ENCODE measurements at places on chromosomes 5 and 9.

- H3K4me3 ChIP-seq, result no peak overlapping the region
- no peaks in the 10 kb centered on the region for H3K4me1 ChIP-seq
- no peaks in the 10 kb centered on the region for H3K36me3 ChIP-seq
- no peak overlapping the region for H3K27ac ChIP-seq
Measured at GRCh38 chr5:158155811-158156505, 297.0 kb upstream of the CLINT1 start.

- H3K36me3 ChIP-seq, result no peaks in the 10 kb centered on the region
- no peak for DNase-seq
- H3K27ac ChIP-seq, result peak overlapping the region; percentile 46
- no peaks in the 10 kb centered on the region for H3K27me3 ChIP-seq
- no peak overlapping the region for H3K4me3 ChIP-seq
Measured at GRCh38 chr5:65061974-65062353, 293.2 kb downstream of the CWC27 start.

GRCh38 chr5:10923310-10923709, 162.3 kb upstream of the DAP start:
- H3K27me3 ChIP-seq, result peaks cover 13% of the 10 kb centered on the region
- H3K4me3 ChIP-seq, result no peak overlapping the region
- DNase-seq, result no peak
- H3K36me3 ChIP-seq, result no peaks in the 10 kb centered on the region
- no peak overlapping the region for H3K27ac ChIP-seq

DNA sequence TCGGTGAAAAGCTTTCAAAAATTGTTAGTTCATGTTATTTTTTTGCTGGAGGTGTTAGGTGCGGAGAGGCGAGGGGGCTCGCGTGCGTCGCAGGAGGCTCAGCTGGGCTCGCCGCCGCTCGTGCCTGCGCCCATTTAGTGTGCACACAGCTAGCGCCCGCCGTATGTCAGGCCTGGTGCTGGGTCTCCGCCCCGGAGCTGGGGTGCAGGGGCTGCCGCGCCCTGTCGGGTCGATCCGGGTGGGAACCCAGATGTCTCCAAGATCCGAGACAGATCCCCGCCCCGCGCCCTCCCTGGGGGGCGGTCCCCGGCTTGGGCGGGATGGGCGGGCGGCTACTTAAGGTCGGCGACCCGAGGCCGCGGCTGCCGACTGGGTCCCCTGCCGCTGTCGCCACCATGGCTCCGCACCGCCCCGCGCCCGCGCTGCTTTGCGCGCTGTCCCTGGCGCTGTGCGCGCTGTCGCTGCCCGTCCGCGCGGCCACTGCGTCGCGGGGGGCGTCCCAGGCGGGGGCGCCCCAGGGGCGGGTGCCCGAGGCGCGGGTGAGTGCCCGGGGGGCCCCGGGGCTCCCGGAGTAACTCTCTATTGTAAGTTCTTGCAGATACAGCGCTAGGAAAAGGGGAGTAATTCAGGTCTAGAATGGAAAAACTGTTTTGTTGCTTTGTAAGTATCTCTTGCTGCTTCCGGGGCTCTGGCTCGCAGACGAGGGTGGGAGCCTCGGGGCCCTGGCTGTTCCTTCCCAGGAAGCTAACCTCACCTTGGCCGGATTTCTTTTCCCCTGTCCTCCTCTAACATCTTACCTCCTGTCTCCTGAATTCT, 31.7 kb downstream of the GSN start:
- H3K27me3 ChIP-seq, result no peaks in the 10 kb centered on the region
- H3K36me3 ChIP-seq, result peaks cover 2% of the 10 kb centered on the region
- H3K4me3 ChIP-seq, result peak overlapping the region; percentile 83
- peak; percentile 31 for DNase-seq
- H3K4me1 ChIP-seq, result peaks cover 23% of the 10 kb centered on the region

- peak overlapping the region; percentile 97 for H3K27ac ChIP-seq
- no peaks in the 10 kb centered on the region for H3K36me3 ChIP-seq
- H3K27me3 ChIP-seq, result no peaks in the 10 kb centered on the region
- peaks cover 25% of the 10 kb centered on the region for H3K4me1 ChIP-seq
- DNase-seq, result peak; percentile 41
- H3K4me3 ChIP-seq, result peak overlapping the region; percentile 82
Measured at GRCh38 chr5:143222287-143223231, 180.9 kb downstream of the NR3C1 start.

DNA sequence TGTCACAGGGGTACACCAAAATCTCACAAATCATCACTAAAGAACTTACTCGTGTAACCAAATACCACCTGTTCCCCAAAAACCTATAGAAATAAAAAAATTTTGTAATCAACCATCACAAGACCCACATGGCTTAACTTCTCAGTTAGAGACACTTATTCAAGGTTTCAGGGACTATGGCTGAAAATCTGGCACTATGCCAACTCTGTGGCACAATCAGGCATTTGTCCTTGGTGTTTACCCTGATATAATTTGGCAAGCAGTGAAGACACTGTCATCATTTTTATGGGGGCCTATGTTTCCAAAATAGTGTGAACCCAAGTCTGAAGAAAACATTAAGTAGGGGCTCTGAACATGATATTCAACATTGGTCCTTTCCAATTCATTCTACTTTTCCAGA, 59.0 kb downstream of the ZNF622 start:
- H3K27ac ChIP-seq, result no peak overlapping the region
- peaks cover 11% of the 10 kb centered on the region for H3K27me3 ChIP-seq
- no peaks in the 10 kb centered on the region for H3K36me3 ChIP-seq
- H3K4me3 ChIP-seq, result no peak overlapping the region

DNA sequence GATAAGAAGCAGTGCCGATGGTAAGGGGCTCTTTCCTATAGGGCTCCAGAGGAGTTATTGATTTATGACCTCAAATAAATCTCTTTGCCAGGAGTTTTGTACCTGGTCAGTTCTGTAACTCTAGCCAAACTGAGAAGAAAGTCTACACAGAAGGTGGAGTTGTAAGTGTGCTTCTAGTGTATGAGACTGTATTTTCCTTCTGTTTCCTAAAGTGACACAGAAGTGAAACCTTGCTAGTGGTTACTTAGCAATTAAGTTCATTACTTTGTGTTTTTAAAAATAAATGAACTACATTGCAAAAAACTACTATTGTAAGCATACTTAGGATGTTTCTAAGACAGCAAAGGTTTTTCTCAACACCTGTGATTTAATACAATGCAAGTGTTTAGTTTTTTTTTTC, 48.7 kb upstream of the ACTBL2 start:
- H3K27ac ChIP-seq, result no peak overlapping the region
- no peaks in the 10 kb centered on the region for H3K36me3 ChIP-seq
- H3K4me3 ChIP-seq, result no peak overlapping the region
- H3K27me3 ChIP-seq, result peaks cover 4% of the 10 kb centered on the region
- no peak for DNase-seq

- no peak overlapping the region for H3K27ac ChIP-seq
- no peak for DNase-seq
- H3K4me3 ChIP-seq, result no peak overlapping the region
- peaks cover 1% of the 10 kb centered on the region for H3K27me3 ChIP-seq
Measured at GRCh38 chr5:136776022-136776927, 410.9 kb upstream of the TRPC7 start.

DNA sequence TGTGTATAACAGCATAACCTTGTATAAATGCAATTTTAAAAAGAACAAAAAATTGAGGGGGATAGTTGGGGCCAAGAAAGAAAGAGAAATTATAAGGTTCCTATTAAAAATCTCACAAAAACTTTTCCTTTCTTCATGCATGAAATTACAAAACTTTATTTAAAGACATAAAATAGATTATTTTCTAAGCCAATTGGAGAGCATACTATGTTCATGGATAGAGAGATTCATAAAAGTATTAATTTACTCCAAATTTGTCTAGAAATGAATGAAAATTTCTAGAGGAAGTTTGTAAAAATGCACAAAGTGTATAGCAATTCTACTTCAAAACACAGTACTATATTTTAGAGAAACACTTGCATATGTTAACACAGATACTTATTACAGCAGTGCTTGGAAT, 200.4 kb downstream of the PCSK1 start:
- H3K27ac ChIP-seq, result no peak overlapping the region
- no peaks in the 10 kb centered on the region for H3K36me3 ChIP-seq
- peaks cover 6% of the 10 kb centered on the region for H3K27me3 ChIP-seq
- H3K4me1 ChIP-seq, result no peaks in the 10 kb centered on the region

DNA sequence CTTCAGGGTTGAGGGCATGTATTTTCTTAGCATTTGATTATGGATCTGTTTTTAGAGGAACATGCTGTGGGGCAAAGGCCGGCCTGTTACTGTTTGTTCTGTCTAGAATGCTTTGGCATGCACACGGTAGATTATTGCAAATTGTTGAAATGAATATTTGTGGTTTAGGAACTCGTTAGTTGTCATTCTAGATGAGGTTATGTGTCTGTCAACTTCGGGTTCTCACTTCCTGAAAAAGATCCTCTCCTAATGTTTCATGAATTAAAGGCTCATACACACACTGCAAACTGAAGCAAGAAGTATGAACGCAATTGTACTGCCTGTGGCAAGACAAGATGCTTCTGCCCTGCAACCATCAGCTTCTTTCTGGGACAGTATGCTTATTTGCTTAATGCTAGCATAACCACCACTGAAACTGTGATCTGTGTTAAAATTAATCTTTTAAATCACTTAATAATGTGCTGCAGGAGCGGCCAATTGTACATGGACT, 99.6 kb downstream of the BASP1 start:
- H3K4me3 ChIP-seq, result peak overlapping the region; percentile 55
- H3K36me3 ChIP-seq, result peaks cover 2% of the 10 kb centered on the region
